Fibroblast of gingiva (primary cell): ENCODE measurements at places on chromosomes 2 and 18.

DNA sequence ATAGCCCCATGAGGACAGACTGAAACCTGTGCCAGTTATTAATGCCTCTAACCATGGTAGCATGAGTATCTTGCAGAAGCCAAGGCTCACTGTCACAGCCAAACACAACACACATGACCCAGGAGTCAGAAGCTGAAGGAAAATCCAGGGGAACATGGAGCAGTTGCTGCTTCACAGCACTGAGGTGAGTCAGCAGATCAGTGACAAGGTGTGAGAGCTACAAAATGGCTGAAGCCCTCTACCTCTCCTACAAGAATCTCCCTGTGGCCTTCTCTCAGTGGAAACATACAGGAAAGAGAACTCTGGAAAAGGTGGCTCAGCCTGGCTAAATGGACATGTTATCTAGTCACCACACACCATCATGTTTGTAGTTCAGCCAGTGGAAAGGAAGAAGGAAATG, 93.5 kb downstream of the NAB1 start:
- DNase-seq, result no peak

GRCh38 chr2:124763611-124764010, 738.5 kb downstream of the CNTNAP5 start:
- DNase-seq, result no peak

DNA sequence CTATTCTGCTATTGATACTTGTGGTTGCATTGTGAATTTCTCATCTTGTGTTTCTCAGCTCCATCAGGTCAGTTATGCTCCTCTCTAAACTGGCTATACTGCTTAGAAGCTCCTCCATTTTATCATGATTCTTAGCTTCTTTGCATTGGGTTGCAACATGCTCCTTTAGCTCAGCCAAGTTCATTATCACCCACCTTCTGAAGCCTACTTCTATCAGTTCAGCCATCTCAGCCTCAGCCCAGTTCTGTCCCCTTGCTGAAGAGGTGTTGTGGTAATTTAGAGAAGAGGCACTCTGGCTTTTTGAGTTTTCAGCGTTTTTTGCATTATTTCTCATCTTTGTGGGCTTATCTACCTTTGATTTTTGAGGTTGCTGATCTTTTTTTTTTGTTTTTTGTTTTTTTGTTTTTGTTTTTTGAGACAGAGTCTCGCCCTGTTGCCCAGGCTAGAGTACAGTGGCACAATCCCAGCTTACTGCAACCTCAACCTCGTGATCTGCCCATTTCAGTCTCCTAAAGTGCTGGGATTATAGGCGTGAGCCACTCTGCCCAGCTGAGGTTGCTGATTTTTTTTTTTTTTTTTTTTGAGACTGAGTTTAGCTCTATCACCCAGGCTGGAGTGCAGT, 36.0 kb downstream of the ANKRD12 start:
- DNase-seq, result no peak

GRCh38 chr2:120899771-120900170, 164.1 kb downstream of the GLI2 start:
- DNase-seq, result no peak

GRCh38 chr2:40101131-40101575, 322.1 kb upstream of the THUMPD2 start:
- peak; percentile 21 for DNase-seq

DNA sequence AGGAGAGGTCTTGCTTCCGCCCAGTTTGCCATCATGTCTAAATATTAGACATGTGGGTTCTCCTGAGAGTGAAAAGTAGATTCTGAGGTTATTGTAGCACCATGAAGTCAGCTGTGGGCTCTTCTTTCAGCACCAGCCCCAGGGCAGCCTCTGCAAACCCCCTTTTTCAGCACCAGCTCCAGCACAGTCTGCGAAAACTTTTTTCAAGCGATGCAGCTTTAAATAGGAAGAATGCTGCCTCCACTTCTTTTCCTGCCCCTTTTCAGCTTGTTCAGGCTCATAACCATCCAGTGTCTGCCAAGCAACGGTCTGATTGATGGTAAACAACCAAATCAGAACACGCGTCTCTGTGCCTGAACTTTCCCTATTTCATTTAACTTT, at the start of gene COL5A2:
TSS of gene COL5A2 (minus strand) at position 192 of the 381 bp plus-strand sequence. CDS start at position 35, 157 bp downstream.
- peak; percentile 94 for DNase-seq

GRCh38 chr2:232230560-232230959, 148.0 kb upstream of the ALPP start:
- DNase-seq, result no peak

GRCh38 chr2:111626865-111627163, 257.2 kb downstream of the ANAPC1 start:
- DNase-seq, result no peak

DNA sequence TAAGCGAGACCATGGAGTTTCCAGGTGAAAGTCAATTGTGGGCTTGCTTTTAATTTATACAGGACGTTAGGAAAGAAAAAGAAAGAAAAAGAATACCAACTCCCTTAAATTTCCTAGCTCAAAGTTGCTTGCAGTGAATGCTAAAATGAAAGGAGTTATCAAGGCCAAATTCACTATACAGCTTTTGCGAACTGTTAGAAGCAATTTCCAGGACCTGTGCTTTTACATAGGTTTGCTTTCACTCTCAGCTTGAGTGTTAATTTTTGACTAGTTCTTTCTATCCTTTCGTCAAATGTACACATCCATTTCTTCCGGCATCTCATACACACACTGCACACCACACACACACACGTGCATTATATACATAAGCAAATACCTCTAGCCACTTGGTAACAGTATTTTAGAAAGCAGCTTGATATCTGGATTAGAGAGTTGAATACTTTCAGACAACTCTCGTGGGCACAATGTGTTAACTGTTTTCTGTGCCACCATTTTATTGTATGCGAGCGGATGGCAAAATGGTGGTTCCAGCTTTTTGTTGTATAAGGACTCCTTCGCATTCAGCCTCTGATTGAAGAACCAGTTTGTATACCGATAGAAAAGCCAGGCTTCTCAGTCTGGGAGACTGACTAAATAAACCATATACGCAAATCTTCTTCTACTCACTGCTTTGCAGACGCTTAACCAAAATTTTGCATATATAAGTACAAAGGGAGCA, 381.8 kb downstream of the MTX2 start:
- no peak for DNase-seq

- DNase-seq, result peak; percentile 2
Measured at GRCh38 chr2:176002688-176003210, 682 bp upstream of the LNPK start.

DNA sequence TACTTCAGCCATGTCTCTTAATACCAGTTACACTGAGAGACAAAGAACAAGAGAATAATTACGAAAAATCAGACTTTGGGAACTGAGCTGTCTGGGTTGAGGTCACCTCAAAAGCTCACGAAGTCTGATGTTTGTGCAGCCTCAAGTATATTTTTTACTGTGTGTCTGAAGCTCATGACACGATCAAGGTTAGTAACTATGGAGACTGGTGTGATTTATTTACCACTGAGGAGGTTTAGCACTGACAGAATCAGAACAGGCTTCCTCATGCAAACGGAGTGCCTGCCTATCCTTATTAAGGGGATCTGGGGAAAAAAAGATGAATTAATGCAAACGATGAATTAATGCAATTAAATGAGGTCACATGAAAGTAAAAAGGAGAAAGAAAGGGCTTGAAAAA, 61.1 kb upstream of the RAPH1 start:
- DNase-seq, result no peak

DNA sequence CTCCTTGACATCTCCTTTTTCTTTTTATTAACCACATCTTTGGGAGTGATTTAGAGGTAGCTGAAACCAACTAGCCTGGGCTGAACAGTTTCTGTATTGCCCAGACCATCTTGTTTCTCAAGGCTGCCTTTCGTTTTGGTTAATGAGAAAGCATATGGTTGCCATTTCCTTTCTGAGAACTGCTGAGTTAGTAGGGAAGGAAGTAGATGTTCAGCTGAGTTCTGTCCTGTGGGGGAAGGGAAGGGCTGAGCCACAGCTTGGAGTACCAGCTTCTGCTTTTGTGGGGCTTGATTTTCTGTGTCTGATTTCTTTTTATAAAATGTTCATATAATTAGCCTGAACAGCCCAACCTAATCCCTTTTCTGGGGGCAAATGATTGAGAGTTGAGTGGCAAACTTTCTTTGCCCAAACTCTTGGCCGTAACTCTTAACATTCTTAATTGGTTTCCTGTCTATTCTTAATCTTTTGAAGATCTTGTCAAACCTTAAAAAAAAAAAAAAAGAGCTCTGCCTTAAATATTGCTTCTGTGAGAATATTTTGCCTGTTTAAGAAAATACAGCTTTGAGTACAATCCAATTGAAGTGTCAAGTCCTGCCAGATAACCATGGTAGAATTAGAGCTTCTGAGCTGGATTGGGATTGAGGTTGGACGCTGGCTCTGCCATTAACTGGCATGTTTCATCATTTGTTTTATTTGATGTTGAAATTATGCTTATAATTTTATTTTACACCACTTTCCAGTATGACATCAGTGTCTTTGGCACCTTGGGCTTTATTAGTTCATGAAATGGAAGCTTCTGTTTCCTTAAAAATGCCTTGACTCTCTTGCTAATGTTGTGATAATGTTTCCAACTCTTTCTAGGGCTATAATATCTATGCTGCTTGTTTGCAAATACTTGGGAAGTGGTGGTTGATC, 1.9 kb upstream of the NABP1 start:
- peak; percentile 27 for DNase-seq

DNA sequence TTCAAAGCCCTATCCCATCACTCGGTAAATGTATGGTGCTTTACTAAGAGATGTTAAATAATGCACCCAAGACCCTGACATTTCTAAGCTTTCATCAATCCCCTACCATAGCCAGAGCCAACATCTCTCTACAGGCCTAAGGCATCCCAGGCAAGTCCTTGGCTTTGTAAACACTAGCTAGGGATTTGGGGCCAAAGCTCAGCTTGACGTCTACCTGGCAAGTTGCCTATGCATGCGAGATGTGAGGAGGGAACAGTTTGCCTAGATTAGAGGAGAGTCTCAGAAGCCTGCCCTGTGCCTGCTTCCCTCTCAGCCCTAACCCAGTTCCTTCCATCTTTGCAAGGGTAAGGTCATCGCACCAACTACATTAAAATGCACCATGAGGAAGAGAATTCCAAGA, 221.5 kb upstream of the NCKAP5 start:
- no peak for DNase-seq

GRCh38 chr2:226466589-226466988, 333.0 kb downstream of the IRS1 start:
- no peak for DNase-seq

- DNase-seq, result no peak
Measured at GRCh38 chr2:59206361-59206760, 965.2 kb upstream of the FANCL start.

GRCh38 chr2:201909348-201909747, 103.0 kb downstream of the CDK15 start:
- peak; percentile 67 for DNase-seq

- DNase-seq, result no peak
Measured at GRCh38 chr2:8328217-8328616, 353.6 kb upstream of the ID2 start.

- DNase-seq, result no peak
Measured at GRCh38 chr2:151975460-151976414, 123.1 kb downstream of the CACNB4 start.

DNA sequence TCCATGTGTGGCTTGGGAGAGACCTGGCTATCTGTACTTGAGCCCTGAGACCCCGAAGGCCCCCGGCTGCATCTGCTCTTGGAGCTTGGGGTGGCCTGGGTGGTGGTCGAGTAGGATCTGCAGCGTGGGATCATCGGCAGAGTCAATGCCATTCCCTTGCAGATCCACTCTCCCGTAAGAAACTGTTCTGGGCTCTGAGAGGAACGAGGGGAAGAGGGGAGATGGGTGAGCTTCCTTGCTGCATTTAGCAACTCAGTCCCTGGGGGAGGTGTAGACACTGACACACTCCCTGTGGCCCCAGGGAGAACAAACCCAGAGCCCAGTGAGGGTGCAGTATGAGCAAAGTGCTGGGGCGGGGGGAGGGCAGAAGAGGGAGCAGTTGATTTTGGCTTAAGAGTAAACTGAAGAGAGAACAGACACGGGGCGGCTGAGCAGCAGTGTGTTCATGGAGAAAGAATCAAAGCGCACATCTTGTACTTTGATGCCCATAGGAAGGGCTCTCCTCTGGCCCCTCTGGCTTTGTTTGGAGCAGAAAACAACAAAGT, 8.5 kb downstream of the GREB1 start:
- DNase-seq, result no peak

DNA sequence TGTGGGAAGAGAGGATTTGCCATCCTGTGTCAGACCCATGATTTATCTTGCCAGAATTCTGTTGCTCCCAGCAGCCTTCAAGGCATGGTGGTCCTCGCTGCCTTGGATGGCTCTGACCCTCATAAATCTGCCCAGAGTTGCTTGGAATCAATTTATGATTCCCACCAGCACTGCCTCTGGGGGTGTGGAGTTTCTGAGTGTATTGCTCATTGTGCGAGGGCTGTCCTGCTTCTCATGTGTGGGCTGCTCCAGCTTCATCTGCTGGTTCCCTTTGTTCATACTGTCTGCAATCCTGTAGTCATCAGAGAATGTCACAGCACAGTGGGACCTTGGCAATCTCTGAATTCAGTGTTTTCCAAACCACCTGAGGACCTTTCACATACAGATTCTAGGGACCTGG, 139.8 kb downstream of the CLIP4 start:
- DNase-seq, result no peak

GRCh38 chr2:168394262-168394661, 61.8 kb upstream of the CERS6 start:
- no peak for DNase-seq

DNA sequence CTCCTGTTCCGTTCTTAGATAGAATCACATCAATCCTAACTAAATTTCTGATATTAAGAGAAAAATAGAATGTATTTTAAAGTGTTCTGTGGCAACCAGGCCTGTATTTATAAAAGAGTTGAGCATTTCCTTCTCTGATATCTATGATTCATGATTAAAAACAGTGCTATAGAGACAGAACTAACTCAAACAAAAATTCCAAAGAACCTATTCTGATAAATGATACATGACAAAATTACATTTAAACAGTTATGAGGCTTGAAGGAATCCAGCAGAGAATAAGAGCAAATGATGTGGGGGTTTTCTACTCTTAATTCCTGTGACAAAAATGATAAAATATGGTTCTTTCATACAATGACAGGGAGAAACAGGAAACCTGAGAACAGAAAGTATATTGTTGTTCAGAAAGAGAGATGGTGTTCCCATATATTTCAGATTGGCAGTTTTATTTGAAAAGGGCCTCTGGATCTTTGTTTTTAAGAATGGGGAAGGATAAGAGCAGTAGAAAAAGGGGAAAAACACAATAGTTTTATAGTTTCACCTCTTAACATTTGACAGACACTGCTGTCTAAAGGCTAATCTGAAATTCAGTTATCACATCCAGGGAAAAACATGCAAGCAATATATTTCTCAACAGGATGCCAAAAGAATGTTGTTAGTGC, 944.3 kb downstream of the LRP1B start:
- DNase-seq, result no peak

- DNase-seq, result no peak
Measured at GRCh38 chr18:50061876-50062517, 132.9 kb downstream of the MYO5B start.

DNA sequence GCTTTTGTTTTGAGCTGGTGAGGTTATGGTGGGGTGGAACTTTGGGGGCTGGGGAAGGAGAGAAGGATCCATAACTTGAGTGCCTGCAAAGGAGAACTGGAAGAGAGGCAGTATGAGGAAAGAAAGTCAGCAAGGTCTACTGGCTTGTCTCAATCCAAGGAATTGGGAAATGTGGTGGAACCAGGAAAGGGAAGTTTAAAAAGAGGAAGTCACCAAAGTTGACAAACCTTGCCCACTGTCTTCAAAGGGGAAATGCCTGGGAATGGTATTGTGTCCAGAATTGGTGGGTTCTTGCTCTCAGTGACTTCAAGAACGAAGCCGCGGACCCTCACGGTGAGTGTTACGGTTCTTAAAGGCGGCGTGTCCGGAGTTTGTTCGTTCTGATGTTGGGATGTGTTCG, 304.1 kb upstream of the FAM98A start:
- DNase-seq, result no peak

GRCh38 chr18:74562775-74563174, 28.5 kb downstream of the CNDP1 start:
- DNase-seq, result no peak
